ENCODE measurements at places on chromosomes 1 and 21.

DNA sequence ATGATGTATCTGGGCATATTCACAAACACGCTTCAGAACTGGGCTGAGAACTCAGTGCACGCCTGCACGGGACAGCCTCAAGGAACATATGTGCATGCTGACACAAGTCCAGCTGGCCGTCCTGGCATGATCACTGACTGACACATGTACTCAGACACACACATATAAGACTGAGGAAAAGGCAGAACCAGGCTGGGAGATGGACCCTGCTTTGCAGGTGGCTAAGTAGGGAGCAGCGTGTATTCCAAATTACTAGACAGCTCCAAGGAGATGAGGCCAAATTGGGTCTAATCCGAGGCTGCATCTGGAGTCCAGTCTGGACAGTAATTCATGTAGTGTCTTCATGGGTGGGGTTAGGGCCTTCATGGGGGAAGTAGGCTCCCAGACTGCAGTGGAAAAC lies 41.4 kb upstream of the GJB5 start:
- no peak for DNase-seq

GRCh38 chr1:225928186-225929175 lies 4.4 kb upstream of the PYCR2 start:
- DNase-seq: no peak

DNA sequence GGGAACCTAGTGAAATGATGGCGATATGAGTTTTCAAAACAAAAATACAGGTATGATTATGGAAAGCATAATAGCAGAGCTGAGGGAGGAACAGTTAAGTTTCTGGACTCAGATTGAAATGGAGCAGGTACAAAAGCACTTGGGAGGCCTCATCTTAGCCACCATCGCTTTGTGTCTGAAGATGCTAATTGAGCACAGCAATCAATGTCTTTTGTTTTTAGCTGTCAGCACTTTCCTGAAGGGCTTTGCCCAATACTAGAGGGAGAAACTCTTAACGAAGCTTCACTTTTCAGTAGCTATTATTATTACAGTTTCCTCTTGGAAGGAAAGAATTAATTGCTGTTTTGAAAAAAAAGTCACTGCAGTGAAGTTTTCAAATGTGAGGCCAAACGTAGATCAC lies 348.7 kb downstream of the RWDD3 start:
- DNase-seq: no peak

DNA sequence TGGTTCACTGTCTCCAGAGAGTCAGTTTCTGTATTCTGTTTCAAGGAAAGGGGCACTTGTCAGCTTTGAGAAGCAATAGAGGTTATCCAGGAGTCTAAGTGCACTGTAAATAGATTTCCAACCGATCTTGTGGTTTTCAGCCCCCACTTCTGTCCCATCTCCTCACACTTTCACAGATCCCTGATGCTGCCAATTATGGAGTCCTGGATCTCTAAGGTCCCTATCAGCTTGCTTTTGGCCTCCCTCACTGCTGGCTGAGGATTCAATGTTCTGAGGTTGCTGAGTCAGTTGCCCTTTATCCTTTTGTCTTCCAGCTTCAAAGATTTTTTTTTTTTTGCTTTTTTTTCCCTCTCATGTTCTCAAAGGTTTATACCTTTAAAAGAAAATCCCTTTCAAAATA lies 98.4 kb downstream of the DIRAS3 start:
- DNase-seq: no peak

DNA sequence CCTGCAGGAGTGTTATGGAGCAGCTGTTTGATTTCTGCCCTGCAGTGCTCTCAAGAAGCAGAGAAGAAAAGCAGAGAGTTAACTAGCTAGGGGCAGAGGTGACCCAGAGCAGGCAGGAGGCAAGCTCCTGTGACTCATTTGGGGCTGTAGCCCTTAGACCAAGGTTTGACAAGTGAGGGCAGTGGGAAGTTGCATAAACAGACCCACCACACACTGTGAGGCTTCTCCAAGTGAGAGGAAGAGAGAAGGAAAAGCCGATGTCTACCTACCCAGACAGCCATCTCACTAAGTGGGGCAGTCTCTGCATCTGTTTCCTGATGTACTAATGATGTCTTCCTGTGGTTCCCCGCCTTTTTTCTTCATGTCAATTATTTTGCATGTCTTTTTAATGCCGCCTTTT lies 159.9 kb upstream of the NR5A2 start:
- DNase-seq: no peak
